ENCODE measurements at places on chromosomes 5 and 9.

- DNase-seq = no peak
Measured at GRCh38 chr5:15606197-15606596, 106.2 kb downstream of the FBXL7 start.

- no peak for DNase-seq
Measured at GRCh38 chr5:10885026-10885425, 124.0 kb upstream of the DAP start.

DNA sequence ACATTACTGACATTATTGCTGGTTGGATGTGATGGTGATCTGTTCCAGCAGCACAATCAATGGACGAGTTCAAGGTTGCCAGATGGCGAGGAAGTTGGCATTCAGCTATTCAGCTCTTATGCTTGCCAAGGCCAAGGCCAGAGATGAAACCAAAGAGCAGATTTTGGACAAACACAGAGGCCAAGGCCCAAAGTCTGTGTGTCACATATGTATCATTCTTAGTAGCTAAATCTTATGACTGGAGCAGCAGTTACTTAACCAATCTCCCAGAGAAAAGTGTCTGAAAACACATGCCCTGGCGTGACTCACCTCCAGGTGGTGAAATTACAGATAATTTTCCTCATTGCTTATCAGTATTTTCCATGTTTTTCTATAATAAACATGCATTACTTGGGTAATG is 189.0 kb upstream of the EGFLAM start:
- DNase-seq = no peak

DNA sequence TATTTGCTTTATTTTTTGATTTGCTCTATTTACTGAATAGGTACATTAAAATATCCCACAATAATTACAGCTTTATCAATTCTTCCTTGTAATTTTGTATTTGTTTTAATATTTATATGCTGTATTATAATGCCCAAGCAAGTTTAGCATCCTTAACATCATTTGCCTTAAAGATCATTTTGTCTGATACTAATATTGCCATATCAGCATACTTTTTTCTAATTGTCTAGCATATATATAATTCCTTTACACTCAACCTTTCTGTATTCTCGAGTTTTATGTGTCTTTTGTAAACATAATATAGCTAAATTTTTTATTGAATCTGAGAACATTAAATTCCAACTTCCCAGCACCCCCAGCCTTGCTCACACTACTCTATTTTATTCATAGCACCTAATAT is 64.7 kb downstream of the P4HA2 start:
- no peak for DNase-seq

DNA sequence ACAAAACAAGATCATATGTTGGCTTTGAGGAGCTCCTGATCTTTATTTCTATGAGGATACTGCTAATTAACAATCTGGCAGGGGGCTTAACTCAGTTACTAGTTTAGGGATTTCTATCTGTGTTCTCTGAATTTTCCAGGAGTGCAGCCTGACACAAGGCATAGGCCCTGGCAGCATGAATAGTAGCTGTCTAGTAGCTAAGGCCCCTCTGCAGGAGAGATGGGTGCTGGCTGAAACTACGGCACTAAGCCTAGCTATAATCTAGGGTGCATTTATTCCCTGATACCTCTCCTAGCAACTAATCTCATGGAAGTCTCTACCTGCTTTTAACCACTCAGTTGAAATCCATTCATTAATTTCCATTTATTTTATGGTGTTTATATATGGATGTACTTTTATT is 268.2 kb downstream of the TMEM232 start:
- DNase-seq = no peak

DNA sequence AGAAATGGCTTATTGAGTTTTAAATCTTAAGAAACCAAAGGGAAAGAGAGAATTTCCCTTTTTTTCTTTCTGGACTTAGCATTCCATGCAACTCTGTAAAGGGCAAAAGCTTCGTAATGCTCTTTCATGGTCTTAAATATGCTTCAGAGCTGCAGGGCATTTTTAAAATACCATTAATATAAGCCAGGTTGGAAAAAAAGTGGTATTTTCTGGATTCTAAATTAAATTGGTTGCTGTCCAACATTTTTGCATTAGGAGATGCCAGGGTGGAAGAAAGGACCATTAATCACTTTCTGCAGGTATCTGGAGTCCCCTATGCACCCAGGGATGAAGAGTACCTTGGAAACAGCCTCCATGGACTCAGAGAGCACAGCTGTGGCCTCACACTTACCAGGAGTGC is 215.1 kb upstream of the DAPK1 start:
- no peak for DNase-seq

DNA sequence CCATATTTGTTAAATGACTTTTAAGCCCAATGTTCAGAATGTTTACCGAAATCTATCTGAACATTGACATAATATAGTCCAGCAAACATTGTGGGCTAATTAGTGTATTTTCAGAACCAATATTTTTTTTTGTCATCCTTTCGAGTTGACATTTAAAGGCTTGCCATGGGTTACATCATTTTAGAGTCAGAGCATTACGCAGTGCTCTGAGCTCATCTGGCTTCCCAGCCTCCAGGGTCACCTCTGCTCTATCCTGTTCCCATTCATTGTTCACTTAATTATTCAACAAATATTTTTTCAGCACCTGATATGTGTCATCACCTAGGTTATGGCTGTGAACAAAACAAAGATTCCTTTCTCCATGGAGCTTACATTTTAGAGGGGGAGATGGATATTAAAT is 80.2 kb downstream of the SREK1 start:
- peak; percentile 49 for DNase-seq

DNA sequence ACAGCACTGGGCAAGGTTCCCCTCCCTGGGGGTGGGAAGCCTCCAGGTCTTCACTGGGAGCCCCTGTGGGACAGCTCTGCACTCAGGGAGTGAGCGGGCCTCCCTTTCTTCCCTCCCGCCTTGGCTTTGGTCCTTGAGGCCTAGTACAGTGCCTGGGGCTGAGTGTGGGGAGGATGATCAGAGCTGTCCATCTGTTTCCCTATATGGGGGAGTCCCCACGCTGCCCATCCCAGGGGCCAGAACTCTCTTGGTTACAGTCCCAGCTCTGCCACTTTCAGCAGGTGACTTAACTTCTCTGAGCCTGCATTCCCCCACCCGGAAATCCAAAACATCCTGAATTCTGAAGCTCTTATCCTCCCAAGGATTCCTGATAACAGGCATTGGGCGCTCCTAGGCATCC is 42.6 kb downstream of the DAB2IP start:
- DNase-seq = no peak

DNA sequence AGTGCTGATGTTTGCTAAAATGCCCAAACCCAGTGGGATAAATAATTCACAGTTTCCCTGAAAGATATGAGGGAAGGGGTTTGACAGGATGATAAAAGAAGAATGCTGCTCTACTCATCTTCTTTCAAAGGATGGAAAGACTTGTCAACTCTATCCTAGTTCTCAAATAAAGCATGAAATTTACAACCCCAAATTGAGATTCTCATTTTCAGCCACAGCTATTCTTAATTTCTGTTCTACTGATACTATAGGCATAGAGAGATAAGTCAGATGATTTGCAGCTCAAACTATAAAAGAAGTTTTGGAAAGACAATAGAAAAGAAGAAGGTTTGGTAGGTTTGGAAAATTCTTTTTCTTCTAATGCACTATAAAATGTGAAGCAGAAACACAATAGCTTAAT is 542.6 kb downstream of the CSNK1G3 start:
- no peak for DNase-seq

Measured in DMS53 (cell line).